Activated B cell treated with CpG ODN at 0.5 μM for 24 hours (primary cell): ENCODE measurements at places on chromosomes 12 and 14. TPM values are rescaled to one million over a fixed set of nuclear protein-coding genes. Genes with fewer than 3 reads are reported as not detected.

ANO2 gene
- not detected in 2 replicates for total RNA-seq

KRT2 gene
- total RNA-seq, result not detected in 2 replicates

- DNase-seq, result no peak
Measured at GRCh38 chr12:55250944-55251343, 6.5 kb downstream of the OR6C74 start.

GRCh38 chr14:68212361-68212760 is 392.8 kb downstream of the RAD51B start:
- DNase-seq, result no peak

DNA sequence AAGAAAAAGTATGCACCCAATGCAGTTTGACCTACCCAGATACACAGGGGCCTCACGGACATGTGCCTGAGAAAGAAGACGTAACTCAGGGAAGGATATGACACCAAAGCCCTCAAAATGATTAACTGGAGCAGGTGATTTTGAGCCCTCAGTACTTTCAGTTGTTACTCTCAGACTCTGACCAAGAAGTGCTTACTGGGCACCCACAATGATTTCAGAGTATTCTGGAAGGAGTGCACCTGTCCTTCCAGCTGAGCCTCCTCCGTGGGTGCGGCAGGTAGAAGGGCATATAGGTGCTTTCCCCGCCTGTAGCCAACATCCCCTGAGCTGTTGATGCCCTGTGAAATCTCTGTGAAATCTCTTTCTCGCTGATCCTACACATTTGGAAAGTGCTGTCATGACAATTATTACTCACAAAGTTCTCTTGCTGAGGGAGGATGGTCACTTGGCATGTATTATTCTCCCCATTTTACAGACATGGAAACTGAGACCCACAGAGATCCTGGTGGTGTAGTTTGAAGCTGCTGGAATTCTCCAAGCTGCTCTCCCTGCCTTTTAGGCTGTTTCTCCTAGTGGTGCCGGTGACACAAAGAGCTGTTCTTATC is 154.3 kb upstream of the CCND2 start:
- no peak for DNase-seq

DNA sequence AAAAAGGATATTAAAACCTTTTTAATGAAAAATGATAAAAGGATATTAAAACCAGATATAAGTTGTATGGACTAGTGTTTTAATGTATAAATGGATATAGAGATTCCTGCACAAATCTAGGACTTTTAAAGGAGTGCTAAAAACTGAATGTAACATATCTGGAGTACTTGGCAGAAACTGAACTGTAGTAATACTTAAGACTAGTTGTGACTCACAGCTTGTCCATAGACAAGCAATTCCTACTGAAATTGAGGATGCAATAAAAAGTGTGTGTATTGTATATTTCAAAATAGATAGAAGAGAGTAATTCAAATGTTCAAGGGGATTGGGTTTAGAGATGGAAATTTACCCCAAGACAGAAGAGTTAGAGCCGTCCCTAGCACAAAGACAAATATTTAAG is 59.6 kb downstream of the FBXO33 start:
- DNase-seq, result no peak

TBK1 gene
- total RNA-seq, result 32.6 and 37.4 TPM in 2 replicates

DNA sequence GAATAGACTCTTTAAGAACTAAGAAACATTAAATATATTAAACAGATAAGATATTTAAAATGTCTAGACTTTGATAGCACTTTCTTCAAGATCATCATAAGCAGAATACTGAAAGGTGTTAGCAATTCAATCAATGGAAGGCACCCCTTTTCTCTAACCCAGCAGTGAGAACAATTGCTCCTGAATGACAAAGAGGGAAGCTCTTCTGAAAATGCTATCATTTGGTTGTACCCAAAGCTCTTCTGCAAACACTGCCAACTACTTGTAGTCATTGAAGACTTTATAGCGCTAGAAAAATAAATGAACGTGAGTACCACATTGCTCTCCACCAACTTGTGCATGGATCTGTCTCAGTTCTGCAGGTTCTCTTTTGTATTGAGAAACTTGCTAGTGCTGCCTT is 62.2 kb upstream of the LMO3 start:
- no peak for DNase-seq

DNA sequence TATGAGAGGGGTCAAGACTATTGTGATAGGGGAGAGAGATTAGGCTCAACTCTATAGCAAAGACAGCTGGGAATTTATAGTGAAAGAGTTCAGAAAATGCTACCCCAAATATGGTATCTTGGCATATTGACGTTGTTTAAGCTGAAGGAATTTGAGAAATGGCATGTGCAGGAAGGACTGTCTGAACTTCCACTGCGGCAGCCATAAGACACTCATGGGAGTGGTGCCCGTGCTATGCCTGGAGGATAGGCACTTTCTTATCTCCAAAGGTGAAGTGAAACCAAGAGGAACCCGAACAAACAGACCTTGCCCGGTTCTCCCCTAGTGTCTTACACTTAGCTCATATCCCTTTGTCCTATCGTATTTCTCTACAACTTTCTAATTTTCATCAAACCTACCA is 390.3 kb downstream of the TMTC2 start:
- DNase-seq, result no peak

SLC5A8 gene
- total RNA-seq, result not detected in 2 replicates

KRT77 gene
- not detected in 2 replicates for total RNA-seq

DNA sequence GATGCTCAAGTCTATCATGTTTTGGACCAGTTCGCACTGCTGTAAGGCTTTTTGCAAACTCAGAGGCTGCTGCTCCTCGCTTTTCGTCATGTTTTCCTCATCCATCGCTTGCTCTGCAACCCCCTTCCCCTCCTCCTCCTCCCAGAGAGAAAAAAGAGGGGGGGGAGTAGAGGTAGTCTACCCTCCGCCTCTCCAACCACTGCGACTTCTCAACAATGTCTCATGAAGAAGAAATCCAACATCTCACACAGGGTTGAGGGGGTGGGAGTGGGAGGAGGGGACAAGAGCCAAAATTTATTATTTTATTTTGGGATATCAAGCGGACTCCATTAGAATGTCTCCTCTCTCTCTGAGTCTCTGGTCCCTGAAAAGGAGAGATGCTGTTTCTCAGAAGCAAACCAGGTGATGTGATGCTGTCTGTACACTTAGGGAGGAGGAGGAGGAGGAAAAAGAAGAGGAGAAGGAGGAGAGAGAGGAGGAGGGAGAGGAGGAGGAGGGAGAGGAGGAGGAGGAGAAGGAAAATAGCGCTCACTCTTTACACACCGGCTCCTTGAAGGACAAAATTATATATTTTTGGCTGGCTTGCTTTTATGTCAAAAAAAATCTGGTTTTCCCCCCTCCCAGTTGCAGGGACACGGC is 520 bp downstream of the KSR2 start:
- no peak for DNase-seq

GRCh38 chr12:87679251-87679650 is 349.9 kb downstream of the C12orf50 start:
- no peak for DNase-seq

- no peak for DNase-seq
Measured at GRCh38 chr14:75095690-75096089, 26.2 kb downstream of the ZC2HC1C start.

GRCh38 chr12:65259501-65259900 is 19.0 kb upstream of the MSRB3 start:
- DNase-seq, result no peak

CATSPERB gene
- total RNA-seq, result 0.27 TPM in 1 of 2 replicates, not detected in the other

NAV3 gene
- not detected in 2 replicates for total RNA-seq

DMAC2L gene
- total RNA-seq, result 31.2 and 32.2 TPM in 2 replicates

DNA sequence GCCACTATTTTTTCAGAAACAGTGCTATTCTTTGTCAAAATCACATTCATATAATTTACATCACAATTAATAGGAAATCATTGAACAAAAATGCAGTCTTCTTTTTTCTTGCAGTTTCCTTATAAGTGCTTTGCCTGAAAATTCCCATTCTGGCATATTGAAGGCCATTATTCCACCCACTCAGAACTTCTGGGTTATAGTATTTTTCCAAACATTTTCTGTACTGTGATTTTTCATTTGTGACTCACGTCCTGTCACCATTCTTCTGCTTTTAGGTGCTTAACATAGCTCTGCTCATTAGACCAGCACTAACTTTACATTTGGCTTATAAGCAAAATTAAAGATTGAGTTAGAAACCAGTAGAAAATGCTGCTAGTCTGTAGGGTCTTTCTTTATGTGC is 241.0 kb upstream of the NPAS3 start:
- no peak for DNase-seq

DNA sequence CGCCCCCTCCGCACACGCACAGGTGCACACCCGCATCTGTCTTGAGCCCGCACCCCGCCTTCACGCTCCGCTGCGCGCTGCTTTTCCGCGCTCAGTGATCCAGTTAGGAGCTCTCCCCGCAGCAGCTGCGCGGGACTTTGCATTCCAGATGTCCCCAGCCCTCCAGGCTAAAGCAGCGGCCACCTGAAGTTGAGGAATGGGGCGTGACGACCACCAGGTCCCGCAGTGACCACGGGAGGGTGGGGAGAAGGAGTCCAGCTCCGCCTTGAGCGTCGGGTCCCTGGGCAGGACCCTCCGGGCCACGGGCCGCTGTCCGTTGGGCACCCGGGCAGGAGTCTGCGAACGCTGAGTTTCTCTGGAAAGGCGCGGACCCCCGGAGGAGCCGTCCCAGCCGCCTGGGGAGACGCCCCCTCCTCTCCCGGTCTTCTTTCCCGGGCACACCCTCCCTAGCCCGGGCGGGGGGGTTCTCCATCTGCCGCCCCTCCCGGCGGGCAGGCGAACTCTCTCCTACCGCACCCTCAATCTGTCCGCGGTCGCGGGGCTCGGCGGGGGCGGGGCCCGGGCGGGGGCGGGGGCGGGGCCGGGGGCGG is 334 bp upstream of the TMEM132C start:
- DNase-seq, result no peak

KLRK1 gene
- total RNA-seq, result 0.56 and 0.98 TPM in 2 replicates

- no peak for DNase-seq
Measured at GRCh38 chr12:116777245-116777644, 39.1 kb downstream of the RNFT2 start.

GRCh38 chr14:50191499-50191898 is 39.9 kb downstream of the SOS2 start:
- DNase-seq, result no peak

TOX4 gene
- 77.2 and 81.4 TPM in 2 replicates for total RNA-seq

OR6C76 gene
- total RNA-seq, result not detected in 2 replicates

GRCh38 chr12:25940886-25941285 is 17.6 kb upstream of the RASSF8 start:
- DNase-seq, result no peak

FAM90A1 gene
- not detected in 2 replicates for total RNA-seq

GRCh38 chr14:71590131-71590530 is 342.1 kb upstream of the RGS6 start:
- DNase-seq, result no peak

ASCL1 gene
- 0.07 TPM in 1 of 2 replicates, not detected in the other for total RNA-seq

- DNase-seq, result no peak
Measured at GRCh38 chr12:78179346-78179745, 348.7 kb downstream of the NAV3 start.

- DNase-seq, result no peak
Measured at GRCh38 chr12:75666939-75667334, 155.5 kb upstream of the KRR1 start.

TMEM233 gene
- total RNA-seq, result not detected in 2 replicates

GRCh38 chr14:73754911-73755360 is 40.8 kb upstream of the PNMA1 start:
- no peak for DNase-seq

GRCh38 chr12:31896514-31897039 is 62.6 kb upstream of the RESF1 start:
- DNase-seq, result peak; percentile 58

GRCh38 chr14:99159341-99160340 is 112.4 kb downstream of the BCL11B start:
- no peak for DNase-seq

DNA sequence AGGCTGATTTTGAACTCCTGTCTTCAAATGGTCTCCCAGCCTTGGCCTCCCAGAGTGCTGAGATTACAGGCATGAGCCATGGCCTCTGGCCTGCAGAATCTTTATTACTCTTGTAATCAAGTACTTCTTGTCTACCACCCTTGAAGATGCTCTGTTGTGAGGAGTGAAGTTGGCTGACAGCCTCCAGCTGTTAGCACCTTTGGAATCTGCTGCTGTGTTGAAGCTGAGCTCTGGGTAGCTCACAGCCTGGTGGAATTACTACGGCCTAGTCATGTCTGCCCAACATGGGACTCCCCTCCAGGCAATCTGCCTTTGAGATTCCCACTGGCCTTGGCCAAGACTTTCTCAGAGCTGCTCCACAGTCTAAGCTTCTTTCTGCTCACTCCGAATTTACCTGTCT is 5.8 kb upstream of the C12orf75 start:
- no peak for DNase-seq

GRCh38 chr14:75190023-75190422 is 13.6 kb upstream of the TMED10 start:
- no peak for DNase-seq

DNA sequence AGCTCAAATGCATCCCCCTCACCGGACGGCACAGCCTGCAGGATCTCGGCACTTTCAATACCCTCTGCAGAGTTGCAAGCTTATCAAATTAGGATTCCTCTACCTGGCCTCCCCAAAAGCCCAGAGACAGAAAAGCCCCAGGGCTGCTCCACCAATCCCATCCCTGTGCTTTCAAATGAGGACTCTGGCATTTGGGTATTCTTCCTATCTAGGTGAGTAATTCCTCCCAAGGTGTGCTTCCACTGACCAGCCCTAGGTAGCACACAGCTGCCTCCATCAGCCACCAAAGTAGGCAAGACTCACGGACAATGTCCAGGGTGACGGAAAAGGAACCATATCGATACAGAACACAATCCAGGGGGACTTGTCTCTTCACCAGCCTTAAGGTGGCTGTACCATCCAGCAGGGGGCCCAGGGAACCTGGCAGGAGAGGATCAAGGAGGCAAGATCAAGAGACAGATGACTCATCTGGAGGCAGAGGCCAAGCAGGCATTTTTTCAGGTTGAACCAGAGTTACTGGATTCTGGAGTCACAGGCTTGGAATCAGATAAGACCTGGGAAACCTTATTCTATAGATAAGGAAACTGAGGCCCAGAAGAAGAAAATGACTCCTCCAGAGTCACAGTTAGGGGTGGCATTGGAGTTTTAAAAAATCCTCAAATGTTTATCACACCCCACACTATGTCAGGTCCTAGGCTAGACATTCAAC is 9.9 kb downstream of the PMEL start:
- no peak for DNase-seq

DNA sequence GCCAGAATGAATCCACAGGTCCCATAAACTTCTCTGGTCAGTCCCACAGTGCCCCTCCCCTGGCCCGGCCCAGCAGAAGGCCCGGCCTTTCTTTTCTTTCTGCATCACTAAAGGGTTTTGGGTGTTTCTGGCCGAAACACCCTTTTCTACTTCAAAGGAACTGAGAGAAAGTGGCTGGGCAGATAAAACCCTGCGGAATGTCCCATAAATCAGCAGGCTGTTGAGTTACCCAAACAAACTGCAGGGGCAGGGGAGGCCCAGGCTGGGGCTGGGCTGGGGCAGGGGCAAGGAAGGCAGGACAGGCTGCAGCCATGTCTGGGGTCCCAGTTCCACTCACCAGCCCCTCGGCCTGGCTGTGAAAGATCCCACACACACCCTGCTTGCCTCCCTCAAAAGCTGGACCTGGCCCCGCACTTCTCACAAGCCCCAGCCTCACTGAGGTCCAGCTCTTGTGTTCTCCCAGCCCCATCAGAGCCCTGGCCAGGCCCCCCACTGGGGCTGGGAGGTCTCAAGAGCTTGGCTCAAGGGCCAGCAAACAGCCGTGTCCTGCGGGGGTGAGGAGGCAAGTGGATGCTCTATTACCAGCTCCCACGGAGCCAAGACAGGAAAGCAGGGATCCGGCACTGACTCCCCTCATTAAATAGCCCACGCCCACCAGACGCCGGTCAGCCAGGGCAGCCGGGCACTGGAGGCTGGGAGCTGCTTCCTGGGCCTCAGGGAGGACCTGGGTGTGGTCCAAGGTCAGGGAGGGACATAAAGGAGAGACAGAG is 41.9 kb downstream of the CCNK start:
- no peak for DNase-seq
